ENCODE measurements at places on chromosomes 6 and 20.

GRCh38 chr6:141313986-141314385 is 818.7 kb upstream of the GJE1 start:
- DNase-seq: no peak

DNA sequence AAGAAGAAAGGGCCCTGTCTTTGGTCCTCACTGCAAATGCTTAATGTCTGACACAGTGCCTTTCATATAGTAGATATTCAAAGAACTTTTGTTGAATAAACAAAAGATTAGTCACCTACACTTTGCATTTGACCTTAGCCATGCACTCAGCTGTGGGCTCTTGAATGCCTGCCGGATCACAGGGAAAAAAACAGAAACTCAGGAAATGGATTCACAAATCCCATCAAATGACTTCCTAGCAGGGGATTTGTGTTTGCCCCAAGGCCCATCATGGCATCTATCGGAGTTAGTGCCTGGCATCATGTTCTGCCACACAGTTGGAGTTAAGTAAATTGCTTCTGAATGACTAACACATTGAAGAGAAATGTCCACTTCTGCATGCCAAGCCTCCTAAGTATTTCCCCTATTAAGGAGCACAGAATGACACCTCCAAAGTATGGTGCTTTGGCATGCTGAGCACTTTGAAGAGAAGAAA is 72.3 kb upstream of the DST start:
- DNase-seq: no peak

- DNase-seq: no peak
Measured at GRCh38 chr20:51732096-51732791, 35.9 kb downstream of the ATP9A start.

- DNase-seq: no peak
Measured at GRCh38 chr20:9574776-9575175, 60.4 kb downstream of the LAMP5 start.

DNA sequence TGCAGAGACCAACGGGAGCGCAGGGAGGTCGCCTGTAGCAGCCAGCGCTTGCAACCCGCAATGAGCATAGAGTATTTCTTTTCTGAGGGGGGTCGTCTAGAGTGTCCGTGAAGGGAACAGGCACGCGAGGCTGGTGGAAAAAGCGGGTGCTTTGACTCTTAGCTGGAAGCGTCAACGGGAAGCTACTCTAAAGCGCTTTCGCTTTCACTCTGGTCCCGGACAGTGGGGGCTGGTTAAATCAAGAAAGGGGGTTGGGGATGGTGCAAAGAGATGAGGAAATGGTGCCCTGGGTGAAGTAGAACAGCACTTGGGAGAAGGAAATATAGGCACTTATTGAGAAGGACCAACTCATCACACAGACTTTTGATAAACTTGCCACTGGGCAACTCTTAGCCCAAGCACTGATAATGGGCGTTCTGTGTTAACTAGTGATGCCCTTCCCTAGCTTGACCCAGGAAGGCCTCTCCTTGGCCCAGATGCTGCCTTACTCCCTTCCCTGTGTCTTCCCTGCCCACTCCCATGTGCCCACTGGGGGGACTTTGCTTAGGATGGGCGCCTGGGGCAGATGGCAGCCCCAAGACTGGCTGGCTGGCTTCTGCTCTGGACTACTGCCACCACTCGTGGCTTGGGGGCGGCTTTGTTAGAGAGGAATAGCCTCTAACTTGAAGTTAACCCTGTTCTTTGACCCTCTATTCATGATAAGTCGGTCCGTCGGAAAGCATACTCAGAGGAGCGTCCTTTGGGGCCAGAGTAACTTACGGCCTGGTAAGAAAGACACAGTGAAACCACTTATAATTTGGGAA is 585 bp downstream of the PSMB9 start:
- peak; percentile 49 for DNase-seq

GRCh38 chr6:9204171-9204570 is 768.8 kb upstream of the SLC35B3 start:
- DNase-seq: no peak

DNA sequence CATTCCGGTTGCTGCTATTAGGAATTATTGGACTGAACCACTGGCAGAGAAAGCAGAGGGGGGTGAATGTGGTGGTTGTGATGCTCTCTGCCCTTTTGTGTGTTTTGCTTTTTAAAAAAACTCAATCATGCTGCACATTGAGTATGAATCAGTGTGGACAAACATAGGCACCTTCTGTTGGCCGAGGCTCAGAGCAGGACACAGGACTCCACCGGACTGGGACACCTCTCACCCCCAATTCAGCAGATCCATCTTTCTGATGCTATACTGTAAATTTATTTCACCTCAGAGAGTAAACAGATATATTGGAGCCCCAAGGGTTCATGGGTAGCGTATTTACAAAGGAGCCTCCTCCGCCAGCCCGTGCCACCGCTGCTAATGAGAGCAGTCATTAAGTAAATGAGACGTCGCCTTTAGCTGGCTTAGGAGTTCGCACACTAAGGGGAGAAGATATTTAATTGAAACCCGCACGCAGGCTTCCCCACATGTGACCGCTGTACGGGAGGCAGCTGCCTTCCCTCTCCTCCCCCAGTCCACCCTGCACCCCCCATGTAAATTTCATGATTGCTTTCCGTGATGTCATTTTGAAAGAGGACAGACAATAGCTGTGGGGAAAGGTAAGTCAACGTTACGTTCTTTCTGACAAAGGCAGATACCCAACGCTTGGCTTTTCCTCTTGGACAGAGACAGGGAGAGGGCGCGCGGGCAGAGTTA is at the start of gene MYT1:
TSS of gene MYT1 (plus strand) at position 330 of the 714 bp plus-strand sequence. CDS start 34,410 bp downstream, outside the sequence.
- no peak for DNase-seq

DNA sequence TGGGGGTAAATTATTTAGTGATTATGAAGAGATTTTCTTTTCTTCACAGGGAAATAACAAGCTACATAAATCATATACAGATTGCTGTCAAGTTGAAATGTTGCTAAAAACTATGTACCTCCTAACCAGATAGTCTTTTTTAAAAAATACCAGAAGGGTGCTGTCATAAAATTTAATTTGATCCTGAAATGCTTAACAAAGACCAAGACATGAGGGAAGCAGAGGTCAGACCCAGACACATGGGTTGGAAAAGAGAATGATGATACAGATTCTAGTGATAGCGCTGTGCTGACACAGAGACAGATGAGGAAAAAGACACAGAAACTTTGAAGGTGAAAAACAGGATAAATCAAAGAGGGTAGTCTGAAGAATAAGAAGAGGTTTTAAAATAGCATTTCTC is 573.1 kb downstream of the HACE1 start:
- no peak for DNase-seq

DNA sequence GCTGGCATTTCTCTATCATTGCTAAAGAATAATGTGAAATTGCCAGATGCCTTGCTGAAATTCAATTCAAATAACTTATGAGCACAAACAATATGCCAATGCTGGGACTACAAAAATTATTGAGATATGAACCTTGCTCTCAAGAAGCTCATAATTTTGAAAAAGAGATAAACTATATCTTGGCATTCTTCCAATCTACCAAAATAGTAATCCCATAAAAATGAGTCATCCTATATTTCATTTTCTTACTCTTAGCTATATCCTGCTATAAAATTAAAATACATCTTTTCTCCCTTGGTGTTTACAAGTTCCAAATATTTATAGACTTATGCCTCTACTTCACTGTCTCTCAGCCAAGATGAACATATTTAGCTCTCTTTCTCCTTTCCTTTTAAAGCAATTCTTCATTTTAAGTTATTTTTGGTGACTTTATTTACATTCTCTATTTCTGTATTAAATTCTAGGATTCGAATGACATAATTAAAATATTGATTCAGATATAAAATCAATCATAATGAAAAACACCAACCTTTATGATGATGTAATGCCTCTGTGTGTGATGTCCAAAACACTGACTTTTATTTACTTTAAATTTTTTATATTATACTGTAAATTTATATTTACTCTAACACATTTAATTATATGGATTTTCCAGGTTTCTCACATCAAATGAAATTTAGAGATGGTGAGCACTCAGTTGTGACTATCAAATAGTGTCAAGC is 152.6 kb downstream of the CDK19 start:
- no peak for DNase-seq

GRCh38 chr6:127963495-127963894 is 62.6 kb upstream of the THEMIS start:
- DNase-seq: no peak

DNA sequence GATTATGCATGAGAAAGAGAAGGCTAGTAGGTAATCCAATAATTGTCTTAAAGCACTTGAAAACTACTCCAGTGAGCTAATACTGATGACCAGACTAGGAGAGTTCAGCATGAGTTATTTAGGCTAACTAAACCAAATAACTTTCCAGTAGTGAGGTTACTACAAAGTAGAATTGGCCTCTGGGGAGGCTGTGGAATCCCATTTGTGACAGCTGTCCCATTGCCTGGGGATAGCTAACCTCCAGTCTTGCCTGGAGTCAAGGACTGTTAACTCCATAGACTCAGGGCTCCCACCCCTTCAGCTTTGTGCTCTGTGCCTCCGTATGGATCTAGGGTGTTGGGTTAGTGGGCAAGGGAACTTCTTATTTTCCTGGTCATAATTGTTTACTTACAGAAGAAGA is 51.0 kb downstream of the KCNQ5 start:
- DNase-seq: no peak

DNA sequence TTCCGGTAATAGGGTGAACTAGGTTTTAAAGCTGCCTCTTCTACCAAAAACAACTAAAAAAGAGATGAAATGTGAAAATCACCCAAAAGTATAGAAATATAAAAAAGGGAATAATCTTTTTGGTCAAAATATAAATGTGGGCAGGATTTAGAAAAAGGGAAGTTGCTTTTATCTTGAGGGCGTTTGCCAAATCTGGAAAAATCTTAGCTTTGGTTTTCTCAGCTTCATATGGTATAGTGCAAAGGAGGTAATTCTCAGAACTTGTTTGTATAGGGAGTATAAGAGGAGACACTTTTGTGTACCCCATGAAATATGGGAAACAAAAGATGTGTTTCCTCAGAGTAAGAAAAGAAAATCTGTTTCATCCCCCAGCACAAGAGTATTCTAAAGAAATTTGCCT is 54.2 kb upstream of the TRIM26 start:
- DNase-seq: no peak
